ENCODE measurements at places on chromosomes 7 and 10. TPM values are rescaled to one million over a fixed set of nuclear protein-coding genes. Genes with fewer than 3 reads are reported as not detected.

LIPJ gene
- 0.17 TPM for total RNA-seq

CPN1 gene
- total RNA-seq: not detected

PYROXD2 gene
- total RNA-seq: 11.2 TPM

SUN3 gene
- total RNA-seq: not detected

TMEM196 gene
- not detected for total RNA-seq

CNPY1 gene
- total RNA-seq: not detected

CNTNAP2 gene
- not detected for total RNA-seq

Measured in subcutaneous adipose tissue (tissue), 4 donors.